Stimulated activated CD4-positive, alpha-beta T cell treated with anti-CD3 and anti-CD28 coated beads, Interleukin-2, amount 100 ng/mL, for 48 hours (primary cell): ENCODE measurements at places on chromosomes 11 and 22.

- DNase-seq: no peak
These were observed 143.1 kb upstream of the RASSF10 start for GRCh38 chr11:12865863-12866595.

DNA sequence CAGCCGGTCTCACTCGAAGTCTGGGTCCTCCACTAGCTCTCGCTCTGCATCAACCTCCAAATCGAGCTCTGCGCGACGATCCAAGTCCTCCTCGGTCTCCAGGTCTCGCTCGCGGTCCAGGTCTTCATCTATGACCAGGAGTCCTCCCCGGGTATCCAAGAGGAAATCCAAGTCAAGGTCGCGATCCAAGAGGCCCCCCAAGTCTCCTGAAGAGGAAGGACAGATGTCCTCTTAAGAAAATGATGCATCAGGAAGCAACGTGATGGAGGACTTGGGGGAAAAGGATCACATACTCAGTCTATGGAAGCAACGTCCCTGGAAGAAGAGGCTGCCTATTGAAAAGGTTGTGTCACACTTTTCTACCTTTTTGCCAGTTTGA lies 1.1 kb downstream of the SRSF8 start:
- DNase-seq: peak; percentile 43

GRCh38 chr11:10481560-10482349 lies 26.7 kb downstream of the AMPD3 start:
- no peak for DNase-seq

DNA sequence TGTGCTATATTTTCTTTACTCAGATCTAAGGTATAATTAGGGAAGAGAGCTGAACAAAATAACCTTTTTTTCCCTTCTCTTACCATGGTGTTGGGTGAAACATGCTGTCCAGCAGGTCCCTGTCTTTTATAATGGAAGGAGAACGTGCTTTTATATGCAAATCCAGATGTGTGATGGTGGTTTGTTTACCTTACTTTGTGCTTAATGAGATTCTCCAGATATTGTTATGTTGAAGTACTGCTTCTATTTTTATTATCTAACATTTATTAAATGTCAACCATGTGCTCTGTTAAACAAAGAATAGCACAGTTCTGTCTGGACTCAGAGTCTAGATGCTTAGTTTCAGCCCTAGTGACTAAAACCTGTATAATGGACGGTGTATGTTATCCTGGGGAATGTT lies 10.1 kb upstream of the GRIK4 start:
- DNase-seq: no peak

GRCh38 chr22:42528591-42529307 lies 9.2 kb upstream of the RRP7A start:
- DNase-seq: no peak

DNA sequence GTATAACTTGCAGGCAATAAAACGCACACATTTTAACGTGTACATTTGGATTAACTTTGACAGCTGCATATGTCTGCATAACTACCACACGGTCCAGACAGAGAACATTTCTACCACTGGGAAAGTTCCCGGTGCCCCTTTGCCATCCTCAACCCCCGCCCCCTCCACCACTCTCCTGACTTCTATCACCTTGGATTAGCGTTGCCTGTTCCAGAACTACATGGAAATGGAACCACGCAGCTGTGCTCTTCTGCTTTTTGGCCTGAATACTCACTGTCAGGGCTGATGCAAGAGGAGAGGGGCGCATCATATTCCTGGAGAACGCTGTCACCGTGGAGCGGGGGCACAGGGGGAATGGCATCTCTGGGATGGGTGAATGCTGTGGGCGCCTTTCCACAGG lies 62.1 kb downstream of the LRP5 start:
- no peak for DNase-seq

DNA sequence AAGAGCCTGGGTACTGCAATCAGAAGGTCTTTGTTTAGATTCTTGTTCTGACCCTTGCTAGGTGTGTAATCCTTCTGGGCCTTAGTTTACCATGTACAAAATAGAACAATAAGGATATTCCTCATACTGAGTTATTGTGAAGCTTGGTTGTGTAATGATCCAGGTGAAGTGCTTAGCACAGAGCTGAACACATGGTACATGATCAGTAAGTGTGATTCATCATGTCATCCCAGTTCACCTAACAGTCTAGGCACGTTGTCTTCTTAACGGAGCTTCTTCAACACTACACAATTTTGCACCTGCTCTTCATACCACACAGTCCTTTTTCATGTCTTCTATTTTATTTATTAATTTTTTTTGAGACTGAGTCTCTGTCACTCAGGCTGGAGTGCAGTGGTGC lies 234.3 kb upstream of the TENM4 start:
- DNase-seq: no peak

GRCh38 chr11:28250192-28250591 lies 142.0 kb downstream of the METTL15 start:
- no peak for DNase-seq

DNA sequence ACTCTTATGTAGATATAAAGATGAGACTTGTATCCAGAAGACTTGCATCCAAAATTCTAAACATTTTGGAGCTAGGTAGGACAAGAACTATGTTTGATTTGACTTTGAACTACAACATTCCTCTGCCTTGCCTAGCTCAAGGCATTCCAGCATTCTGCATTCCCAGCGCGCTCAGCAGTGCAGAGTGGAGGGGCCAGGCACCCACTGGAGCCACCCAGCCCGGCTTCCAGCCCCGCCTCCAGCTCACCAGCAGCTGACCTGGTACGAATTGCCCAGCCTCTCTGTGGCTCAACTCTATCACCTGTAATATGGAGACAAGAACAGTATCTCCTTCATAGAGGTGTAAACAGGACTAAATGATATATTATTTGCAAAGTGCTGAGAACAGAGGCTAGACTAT lies 28.8 kb downstream of the PRDM10 start:
- DNase-seq: no peak

GRCh38 chr11:62847767-62848314 lies 8.5 kb upstream of the WDR74 start:
- no peak for DNase-seq

DNA sequence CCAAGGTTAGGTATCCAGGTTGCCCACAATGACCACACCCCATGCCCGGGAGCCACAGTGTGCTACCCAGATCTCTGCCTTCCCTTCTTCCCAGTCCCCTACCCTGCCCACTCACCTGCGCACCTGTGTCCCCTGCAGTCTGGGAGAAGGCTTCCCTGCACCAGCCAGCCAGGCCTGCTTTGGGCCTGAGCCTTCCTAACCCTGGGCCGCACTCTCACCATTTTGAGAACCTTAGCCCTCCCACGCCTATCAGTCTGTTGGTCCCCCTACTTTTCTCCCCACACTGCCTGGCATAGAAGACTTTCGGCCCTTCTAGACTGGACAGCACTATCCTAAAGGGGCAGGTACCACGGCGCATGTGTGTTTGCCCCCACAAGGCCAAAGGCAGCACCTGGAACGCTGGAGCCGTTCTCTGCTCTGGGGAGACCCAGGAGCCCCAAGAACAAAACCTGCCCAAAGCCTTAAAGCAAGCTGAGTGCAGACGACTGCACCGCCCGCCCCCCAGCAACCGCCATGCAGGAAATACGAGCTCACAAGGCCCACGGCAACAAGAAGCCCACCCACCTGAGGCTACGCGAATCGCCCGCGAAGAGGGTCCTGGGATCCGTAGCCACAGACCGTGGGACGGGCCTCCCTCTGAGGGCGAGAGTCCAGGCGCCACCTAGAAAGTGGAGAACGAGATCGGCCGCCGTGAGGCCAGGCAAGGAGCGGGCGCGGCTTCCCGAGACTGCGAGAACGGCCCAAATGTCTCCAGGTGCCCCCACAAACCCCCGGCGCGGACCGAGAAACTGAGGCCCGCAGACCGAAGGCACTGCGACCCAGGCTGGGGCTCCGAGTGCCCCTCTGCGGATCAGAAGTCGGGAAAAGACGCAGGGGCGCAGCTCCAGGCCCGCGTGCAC lies 546 bp downstream of the GNB1L start:
- no peak for DNase-seq

GRCh38 chr22:43447380-43447779 lies 35.6 kb downstream of the MPPED1 start:
- DNase-seq: no peak

GRCh38 chr11:128765104-128765503 lies 71.2 kb downstream of the FLI1 start:
- DNase-seq: no peak

DNA sequence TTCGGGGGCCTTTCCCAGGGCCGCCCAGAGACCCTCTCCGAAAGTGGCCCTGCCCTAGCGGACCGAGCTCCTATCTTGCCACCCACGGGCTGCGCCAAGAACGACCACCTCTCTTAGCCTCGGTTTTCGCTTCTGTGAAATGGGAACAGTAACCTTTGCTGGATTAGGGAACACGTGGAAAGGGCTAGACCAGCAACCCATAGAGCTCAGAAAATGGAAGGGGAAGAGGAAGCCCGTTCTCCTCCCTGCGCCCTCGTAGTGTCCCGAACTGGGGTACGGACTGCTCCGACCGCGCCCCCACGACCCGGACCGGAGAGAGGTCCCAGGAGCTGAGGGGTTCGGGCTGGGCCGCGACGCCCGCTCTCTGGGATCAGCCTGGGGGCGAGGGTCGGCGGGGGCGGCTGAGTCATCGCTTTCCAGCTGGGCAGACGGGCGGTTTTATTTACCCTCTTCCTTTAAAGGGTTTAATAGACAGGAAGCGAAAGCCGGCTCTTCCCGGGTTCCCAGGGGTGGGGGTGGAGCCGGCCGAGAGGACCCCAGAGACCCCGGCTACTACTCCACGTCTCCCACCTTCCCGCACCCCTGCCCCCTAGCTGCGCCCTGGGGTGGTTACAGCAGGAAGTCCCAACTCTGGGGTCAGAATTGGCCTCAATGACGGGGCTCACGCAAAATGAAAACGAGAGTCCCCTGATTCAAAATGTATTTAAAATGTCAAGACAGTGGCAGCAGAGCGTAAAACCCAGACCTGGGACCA lies 907 bp upstream of the PHLDA2 start:
- no peak for DNase-seq

DNA sequence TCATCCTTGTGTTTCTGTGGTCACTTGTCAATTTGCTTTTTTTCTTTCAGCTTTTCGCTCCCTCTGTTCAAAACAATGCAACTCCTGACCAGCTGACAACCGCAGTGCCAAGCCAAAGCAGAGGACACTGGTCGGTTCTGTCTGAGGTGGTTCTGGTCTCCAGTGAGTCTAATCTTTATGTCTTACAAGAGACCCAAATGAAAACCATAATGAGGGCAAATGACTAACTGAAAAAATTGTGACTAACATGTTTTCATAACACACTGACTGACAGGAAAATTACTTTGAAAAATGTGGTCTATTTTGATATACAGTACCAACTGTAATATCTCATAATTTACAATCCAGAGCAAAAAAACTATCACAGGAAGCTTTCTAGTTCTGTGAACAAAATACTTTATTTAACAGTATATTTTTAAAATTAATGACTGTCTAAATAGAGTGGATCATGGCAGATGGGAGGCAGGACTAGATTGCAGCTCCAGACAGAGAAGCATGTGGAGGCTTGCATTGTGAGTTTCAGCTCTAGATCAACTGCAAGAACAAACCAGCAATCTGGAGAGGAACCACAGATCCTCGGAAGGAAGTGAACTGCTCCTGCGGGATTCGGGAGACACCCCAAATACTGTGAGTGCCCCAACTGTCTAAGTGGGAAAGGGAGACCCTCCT lies 311.8 kb downstream of the SBF2 start:
- DNase-seq: no peak

- DNase-seq: peak; percentile 30
These were observed 39.7 kb downstream of the ME3 start for GRCh38 chr11:86632499-86633269.

GRCh38 chr11:26243426-26243825 lies 88.5 kb upstream of the ANO3 start:
- no peak for DNase-seq

- no peak for DNase-seq
These were observed 51.8 kb downstream of the APIP start for GRCh38 chr11:34864424-34864823.

- no peak for DNase-seq
These were observed 62.4 kb upstream of the CCDC179 start for GRCh38 chr11:22922672-22923071.

DNA sequence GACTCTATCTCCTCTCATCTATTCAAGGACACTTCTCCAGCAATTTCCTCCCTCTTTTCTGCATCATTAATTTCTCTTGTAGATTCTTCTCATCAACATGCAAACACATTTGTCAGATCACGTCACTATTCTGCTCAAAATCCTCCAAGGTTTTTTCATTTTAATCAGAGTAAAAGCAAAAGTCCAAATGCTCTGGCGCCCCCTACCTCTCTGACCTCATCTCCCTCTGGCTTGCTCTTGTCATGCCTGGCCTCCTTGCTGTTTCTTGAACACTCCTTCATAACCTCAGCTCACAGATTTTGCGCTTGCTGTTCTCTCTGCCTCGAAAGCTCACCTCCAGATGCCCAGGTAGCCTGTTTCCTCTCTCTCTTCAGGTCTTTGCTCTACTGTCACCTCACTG lies 22.4 kb downstream of the RTCB start:
- no peak for DNase-seq

DNA sequence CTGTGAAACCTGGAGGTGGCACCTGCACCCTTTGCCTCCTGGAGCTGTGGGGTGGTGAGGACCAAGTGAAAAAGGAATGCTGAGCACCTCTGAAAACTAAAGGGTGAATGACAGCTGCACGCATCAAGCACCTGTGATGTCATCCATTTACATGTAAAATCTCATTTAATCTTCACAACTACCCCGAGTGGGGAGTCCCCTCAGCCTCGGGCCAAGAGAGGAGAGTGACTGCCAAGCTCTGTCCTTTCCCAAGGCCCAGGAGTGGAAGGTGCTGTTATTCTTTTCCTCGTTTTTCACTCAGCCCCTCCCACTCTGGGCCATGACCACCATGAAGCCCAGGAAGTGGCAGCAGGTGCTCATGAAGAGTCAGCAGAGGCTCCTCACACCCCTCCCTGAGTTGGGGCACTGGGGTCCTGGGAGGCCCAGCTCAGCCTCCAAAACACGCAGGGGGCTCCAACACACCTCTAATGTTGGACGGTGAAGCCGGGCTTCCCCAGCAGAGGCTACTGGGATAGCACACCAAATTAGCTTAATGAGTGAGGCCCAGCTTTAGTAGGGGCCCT lies 35.7 kb downstream of the NECTIN1 start:
- DNase-seq: no peak

DNA sequence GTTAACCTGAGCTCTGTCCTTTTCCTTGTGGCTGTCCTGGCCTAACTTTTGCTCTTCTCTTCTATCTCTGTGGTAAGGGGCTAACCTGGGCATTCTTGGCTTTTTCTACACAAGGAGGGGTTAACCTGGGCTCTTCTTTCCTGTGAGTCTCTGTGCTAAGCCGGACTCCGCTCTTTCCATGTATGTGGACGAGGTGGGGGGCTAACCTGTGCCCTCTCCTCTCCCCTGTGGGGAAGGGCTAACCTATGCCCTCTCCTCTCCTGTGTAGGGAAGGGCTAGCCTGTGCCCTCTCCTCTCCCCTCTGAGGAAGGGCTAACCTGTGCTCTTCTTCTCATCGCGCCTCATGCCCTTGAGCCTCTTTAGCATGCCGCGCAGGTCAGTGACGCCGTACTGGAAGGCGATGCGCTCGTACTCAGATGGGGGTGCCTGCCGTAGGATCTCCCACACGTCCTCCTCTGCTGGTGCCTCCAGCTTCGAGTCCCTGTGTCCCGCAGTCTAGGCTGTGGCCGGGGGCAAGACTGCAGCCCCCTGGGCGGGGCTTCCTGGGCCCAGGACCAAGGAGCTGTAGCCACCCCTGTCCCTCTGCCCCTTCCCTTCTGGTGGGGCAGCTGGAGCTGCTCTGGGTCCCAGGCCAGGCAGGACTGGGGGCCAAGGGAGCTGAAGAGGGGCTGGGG lies 6.5 kb downstream of the MYBPC3 start:
- DNase-seq: no peak

GRCh38 chr11:133269267-133269666 lies 263.0 kb downstream of the OPCML start:
- no peak for DNase-seq
